ENCODE measurements at places on chromosomes 7 and 10. TPM values are rescaled to one million over a fixed set of nuclear protein-coding genes. Genes with fewer than 3 reads are reported as not detected.

- no peak for DNase-seq
Measured at GRCh38 chr7:20365486-20365885, 34.8 kb downstream of the ITGB8 start.

DNA sequence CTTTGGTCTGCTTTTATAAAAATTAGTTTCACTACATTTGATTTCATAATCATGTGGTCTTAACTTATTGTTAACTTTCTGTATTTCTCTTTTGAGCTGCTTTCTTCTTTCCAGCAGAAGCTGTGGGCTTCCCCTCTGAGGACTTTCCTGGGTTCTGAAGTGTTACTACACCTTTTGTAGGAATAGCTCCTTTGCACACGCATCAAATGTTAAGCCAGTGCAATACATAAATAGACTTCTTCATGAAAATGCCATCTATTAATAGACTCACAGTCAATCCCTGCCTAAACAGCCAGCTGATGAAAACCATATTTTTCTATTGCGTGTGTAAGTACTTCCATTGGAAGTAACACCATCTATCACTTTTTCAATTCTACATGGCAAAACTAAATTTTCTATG, 1.5 kb downstream of the ABCB4 start:
- DNase-seq = no peak

DNA sequence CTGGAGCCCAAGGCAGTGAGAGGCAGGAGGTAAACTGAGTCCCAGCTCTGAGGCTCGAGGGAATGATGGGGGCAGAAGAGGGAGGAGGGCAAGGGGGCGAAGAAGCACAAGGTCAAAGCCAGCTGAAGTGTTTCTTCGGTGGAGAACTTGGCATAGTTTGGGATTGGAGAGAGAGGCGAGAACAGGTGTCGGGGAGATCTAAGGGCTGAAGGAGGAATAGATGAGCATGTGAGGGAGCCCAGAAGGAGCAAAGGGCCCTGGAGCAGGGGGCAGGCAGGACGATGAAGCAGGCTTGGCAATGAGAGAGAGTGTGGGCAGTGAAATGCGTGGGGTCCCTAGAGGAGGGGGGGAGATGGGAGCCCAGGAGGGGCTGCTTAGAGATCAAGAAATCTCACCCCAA, 35.9 kb downstream of the SH3PXD2A start:
- DNase-seq = no peak

DNA sequence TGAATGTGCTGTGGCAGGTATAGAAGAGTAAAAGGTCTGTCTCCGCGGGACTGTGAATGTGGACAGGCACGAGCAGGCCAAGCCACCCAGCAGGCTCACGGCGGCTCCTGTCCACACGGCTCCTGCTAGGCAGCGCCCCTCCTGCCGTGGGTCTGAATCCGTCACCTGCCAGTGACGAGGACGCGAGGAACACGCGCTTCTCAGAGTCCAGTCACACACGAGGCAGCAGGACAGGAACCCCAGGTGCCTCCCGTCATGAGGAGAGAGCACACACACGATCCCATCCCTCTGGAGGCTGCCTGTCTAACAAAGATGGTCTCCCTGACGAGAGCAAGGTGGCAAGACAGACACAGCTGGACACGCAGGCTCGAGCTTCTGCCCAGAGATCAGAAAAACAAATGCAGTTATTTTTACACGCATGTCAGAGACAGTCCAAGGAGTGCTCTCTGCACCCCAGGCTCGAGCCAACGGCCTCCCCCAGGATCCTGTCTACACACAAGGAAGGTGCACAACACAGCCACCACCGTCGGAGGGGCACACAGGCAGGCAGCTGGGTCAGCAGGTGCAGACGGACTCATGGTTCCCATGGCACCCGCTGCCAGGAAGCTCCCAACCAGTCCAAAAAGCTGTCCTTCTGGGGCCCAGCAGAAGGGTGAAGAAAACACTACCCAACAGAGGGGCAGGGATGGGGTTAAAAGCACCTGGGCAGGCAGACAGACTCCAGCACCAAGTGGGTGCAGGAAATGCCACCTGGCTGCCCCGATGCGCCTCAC, 103.2 kb downstream of the MAD1L1 start:
- no peak for DNase-seq

DNA sequence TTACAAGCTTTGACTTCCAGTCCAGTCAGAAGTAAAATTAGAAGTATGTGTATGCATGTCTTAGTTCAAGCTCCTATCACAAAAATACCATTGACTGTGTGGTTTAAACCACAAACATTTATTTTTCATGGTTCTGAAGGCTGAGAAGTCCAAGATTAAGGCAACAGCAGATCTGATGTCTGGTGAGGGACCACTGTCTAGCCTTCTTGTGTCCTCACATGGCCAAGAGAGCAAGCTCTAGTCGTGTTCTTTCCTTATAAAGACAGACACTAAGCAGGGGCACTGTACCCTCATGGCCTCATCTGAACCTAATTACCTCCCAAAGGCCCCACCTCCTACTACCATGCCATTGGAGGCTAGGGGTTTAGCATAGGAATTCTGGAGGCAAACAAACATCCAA, 41.3 kb upstream of the ARL4A start:
- DNase-seq = no peak

DNA sequence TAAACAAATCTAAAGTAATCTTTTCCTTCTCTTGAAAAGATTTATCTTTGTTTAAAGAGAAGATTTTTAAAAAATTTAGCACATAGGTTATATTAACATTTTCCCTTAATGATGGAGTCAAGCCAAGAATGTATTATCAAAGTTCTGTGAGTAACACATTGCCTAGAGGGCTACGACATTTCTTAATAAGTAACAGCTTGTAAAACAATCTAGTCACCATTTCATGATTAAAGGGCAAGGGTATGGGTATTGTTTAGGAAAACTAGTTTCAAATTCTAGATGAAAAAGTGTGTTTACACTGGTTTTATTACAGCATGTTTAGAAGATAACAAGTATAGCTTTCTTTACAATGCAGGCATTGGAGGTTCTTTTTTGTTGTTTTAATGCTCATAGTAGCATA, 28.6 kb upstream of the LAMB4 start:
- DNase-seq = no peak

- DNase-seq = no peak
Measured at GRCh38 chr10:117078168-117078837, 59.8 kb downstream of the VAX1 start.

GRCh38 chr7:96116173-96116572, 205.7 kb downstream of the SLC25A13 start:
- no peak for DNase-seq

GRCh38 chr10:64476506-64476905, 955.3 kb downstream of the REEP3 start:
- DNase-seq = no peak

DNA sequence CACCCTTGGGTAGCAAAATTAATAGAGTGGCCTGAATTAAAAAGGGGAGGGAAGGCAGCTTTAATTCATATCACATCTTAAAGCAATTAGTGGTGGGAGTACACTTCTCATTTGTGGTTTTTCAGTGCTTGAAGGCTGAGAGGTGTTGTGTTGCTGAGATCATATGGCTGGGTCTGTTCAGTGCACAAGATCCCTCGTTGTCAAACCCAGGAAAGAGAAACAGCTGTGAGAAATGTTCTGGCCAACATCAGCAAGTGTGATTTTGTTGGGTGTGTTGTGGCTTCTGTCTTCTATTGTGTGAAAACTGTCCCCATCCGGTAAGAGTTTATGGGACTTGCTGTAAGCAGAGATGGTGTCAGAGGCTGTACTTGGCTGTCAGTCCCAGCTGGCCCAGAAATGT, 197.9 kb upstream of the BMPER start:
- no peak for DNase-seq

DNA sequence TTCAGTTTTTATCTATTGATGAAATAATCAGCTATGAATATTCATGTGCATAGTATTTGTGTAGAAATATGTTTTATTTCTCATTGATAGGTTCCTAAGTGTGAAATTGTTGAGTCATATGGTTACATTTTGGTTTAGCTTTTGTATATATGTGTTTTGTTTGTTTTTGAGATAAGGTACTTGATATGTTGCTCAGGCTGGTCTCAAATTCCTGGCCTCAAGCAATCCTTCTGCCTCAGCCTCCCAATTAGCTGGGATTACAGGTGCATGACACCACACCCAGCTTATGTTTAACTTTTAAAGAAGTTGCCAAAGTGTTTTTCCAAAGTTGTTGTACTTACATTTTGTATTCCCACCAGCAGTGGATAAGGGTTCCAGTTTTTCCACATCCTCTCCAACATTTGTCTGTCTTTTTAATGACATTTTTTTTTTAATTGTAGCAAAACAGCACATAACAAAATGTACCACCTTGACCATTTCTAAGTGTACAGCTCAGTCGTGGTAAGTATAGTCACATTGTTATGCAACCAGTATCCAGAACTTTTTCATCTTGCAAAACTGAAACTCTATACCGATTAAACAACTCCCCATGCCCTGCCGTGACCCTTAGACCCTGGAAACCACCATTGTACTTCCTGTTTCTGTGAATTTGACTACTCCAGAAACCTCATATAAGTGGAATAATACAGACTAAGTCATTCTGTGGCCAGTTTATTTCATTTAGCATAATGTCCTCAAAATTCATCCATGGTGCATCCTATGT, 12.6 kb upstream of the UBE2D1 start:
- DNase-seq = no peak

The LAMB1 gene
- 583 TPM for total RNA-seq

The EZH2 gene
- 18.1 TPM for total RNA-seq

Data from dermis blood vessel endothelial cell (primary cell).